ENCODE measurements at places on chromosomes 11 and 22.

DNA sequence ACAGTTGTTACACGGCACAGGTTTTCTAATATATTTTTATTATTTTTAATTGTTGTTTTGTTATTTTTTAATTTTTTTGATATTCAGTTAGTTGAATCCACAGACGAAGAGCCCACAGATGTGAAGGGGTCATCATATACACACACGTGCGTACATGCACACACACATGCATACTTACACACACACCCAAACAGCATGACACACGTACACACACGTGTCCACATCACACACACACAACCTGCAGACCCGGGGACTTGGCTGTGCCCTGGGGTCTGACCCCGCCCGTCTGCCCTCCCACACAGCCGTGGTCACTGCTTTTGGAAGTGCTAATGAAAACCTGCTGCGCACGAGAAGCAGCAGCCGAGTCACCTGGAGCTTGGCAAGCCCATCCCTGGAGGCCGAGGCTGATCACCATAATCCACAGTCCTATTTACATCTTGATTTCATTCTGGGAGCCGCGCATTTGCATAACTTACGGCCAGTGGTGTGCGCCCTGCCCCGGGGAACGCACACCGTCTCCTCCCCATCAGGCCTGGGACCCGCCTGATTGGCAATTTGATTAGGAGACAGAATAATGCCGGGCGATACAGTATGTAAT lies 110.3 kb downstream of the BRD1 start:
- no peak for DNase-seq

DNA sequence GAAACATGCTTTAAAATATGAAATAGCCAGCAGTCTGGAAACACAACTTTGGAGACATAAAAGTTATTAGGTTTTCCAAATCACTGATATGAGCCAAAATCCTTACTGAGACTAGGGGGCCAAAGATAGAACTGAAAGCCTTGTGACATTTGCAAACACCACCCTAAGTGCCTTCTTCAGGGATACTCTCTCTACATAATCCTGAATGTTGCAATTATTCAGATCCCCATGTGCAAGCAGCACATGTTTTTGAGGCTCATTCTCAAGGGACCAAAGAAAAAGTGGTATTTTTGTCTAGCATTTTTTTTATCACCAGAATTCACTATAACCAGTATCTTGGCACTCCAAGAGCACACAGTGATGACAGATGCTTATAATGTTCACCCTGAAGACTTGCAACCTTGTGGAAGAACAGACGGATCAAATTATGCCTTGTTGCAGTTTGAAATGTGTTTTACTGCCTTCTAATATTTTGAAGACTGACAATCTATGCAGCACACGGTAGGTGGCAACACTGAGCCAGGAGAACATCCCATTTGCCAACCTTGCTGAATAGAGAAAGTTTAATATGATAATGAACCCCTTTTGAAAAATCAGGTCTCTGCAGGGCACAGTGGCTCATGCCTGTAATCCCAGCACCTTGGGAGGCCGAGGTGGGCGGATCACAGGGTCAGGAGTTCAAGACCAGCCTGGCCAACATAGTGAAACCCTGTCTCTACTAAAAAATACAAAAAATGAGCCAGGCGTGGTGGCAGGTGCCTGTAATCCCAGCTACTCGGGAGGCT lies 78.5 kb downstream of the PLEKHA7 start:
- peak; percentile 37 for DNase-seq

DNA sequence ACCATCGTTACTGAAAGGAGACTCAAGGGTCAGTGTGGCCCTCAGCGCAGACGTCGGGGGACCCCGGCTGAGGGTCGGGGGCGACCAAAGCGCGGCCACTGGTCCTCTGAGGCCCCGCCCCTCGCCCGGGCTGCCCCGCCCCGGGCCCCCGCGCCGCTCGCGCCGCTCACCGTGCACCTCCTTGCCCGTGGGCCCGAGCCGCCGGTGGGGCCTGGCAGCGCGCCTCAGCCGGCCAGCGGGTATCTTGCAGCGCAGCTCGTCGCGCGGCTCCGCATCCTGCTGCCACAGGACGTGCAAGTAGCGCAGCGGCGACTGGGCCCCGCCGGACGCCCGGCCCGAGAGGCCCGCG lies 419 bp downstream of the ANKRD54 start:
- DNase-seq = peak; percentile 67

- peak; percentile 50 for DNase-seq
Observed at GRCh38 chr11:94147433-94147845, 18.8 kb downstream of the PANX1 start.

- peak; percentile 50 for DNase-seq
Observed at GRCh38 chr11:47259232-47259977, 1.6 kb downstream of the NR1H3 start.

All from stimulated activated naive CD8-positive, alpha-beta T cell treated with anti-CD3 and anti-CD28 coated beads, Interleukin-15, Interleukin-2, amounts not matched to agents 100 U/mL and 50 U/mL, for 24 hours (primary cell).